Glomerular endothelial cell (primary cell): ENCODE measurements at places on chromosomes 3 and 15.

- no peak for DNase-seq
These were observed 113.3 kb upstream of the RORA start for GRCh38 chr15:61342390-61342789.

DNA sequence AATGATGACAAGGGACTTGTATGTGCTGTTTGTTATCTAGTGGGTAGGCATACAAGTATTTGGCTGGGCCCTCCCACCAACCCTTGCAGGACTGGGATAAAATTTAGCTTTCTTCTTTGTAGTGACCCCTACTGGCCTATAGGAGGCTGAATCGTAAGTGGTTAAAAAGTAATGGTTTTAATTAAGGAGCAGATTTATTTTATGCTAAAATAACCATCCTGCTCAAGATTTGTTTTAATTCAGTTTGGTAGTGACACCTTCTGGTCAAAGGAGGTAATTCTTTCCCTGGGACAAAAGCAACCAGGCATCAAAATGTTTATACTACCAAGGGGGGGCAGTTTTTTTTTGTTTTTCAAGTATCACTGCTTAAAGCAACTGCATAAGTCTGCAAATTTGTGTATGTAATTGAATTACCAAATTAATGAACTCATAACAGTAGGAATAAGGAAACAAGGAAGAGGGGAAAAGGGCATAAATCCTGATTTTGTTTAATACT is 70.7 kb downstream of the TOP2B start:
- DNase-seq = peak; percentile 83

DNA sequence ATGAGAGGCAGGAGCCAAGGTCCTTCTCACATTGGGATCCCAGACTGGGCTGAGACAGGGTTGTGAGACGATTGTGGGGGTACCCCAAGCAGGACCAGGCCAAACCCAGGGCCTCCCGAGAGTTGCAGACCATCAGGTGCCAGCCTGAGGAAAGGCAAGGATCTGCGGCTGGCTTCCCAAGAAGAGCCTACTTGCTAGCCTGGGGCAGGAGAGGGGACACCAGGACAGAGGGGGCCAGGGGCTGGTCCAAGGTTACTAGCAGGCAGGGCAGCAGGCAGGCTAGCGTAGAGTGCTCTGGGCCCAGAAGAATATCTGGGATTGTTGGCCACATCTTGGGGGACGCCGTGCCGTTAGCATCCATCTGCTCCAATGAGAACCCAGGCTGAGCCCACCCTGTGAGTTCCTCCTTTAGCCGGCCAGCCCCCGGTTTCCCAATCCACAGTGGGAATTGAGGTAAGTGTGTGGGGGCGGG is 546 bp downstream of the CISH start:
- no peak for DNase-seq

- DNase-seq = no peak
These were observed 172.6 kb upstream of the PDZRN3 start for GRCh38 chr3:73797311-73797710.

GRCh38 chr3:192864941-192865340 is 52.7 kb downstream of the MB21D2 start:
- no peak for DNase-seq

- no peak for DNase-seq
These were observed 187.2 kb downstream of the GHSR start for GRCh38 chr3:172261054-172261453.
